ENCODE measurements at places on chromosomes 11 and 22. TPM values are rescaled to one million over a fixed set of nuclear protein-coding genes. Genes with fewer than 3 reads are reported as not detected.

Gene SLN
- total RNA-seq = not detected

DNA sequence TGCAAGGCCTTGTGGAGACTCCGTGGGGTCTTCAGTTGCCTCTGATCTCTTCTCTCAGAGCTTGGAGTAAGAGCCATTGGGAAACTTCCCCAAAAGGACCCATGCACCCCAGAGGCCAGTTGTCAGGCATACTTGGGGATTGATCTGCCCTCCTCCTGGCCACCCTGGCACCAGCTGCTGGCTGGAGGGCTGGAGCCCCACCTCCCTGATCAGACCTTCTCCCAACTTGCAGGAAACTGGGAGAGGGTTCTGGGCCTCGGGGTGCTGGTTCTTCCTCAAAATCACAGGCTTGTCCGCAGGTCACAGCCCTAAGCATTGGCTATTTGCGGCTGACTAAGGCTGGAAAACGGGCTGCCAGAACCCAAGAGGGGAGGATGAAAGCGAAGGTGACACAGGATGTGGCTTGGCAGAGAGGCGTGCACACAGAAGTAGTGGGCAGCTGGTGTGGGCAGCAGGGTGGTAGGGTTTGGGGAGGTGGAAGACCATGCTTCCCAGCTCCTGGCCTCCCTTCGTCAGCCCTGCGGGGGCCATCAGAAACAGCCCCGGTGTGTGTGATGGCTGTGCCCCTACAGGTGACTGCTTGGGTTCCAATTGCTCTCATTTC, 1.3 kb upstream of the DGKZ start:
- no peak for DNase-seq

Gene SCN4B
- total RNA-seq = 4.5 TPM

Gene TRIM68
- 8.7 TPM for total RNA-seq

DNA sequence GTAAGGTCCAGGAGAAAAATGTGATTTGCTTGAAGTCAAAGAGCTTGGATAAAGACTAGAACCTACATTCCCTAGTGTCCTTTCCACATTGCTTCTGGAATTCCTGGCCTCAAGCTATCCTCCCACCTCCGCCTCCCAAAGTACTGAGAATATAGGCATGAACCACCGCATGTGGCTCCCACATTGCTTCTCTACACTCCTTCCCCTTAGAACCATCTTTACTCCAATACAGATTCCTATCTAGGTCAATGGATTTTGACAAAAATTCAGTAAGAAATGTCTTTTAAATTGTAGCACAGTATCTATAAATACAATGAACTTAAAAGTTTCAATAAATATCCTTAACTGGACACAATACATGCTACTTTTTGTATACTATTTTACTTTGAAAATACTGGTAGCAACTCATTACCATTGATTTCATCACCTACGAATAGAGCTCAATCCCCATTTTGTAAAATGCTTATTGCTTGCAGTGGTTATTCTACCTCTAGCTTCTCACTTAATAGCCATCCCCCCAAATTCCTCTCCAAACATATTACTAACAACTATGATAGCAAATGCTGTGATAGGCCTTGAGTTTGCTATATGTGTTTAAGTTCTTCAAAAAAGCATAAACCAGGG, 53.4 kb downstream of the GAB2 start:
- DNase-seq = no peak

- no peak for DNase-seq
These were observed 169.8 kb downstream of the C11orf91 start for GRCh38 chr11:33530815-33531214.

- no peak for DNase-seq
These were observed 455.9 kb downstream of the MN1 start for GRCh38 chr22:27345691-27346090.

DNA sequence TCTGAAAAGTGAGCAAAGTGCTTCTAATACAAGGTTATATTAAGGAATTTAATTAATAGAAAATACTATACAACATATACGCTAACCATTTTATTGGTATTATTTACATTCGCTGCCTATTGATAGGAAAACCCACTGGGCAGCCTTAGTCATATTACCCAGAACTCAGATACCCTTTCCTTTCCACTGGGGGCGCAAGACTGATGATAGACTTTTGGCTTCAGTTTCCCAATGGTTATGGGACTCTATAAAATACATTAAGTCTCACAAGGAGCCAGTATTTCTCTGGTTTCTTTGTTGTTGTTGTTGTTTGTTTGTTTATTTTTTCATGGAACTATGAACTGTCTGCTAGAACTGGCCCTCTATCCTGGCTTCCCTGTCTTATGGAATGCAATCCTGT, 471.1 kb upstream of the KIRREL3 start:
- no peak for DNase-seq

DNA sequence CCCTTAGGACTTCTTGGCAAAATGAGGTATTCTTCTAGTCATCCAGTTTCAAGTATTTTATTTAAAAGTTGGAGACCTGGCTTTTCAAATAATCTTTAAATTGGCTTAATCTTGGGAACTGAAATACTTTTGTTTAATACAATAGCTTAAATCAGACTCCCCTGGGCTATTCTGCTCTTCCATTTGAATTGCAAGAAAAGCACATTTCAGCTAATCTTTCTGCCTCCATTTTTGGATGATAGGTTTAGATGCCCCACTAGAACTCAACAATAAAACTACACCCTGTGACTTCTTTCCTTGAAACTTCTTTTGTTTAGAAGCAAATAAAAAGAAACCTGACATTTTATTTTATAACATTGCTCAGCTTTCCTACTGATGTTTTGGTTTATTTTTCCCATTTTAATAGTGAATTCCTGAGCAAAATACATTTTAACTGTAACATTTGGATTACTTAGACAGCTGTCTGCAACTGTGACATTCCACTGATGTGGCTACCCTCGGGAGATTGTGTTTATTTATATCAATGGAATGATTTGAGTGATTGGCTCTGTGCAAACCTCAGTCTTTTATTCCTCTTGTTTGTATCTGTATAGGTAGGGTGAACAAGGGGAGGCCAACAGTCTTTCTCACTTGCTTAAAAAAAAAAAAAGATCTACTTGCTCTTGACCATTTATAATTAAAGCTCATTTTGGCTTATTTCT, 1045.8 kb upstream of the CNTN5 start:
- no peak for DNase-seq

GRCh38 chr11:129324533-129325175, 51.0 kb upstream of the BARX2 start:
- DNase-seq = no peak

GRCh38 chr11:75504501-75504900, 21.2 kb downstream of the GDPD5 start:
- no peak for DNase-seq

- DNase-seq = peak; percentile 73
These were observed 15.0 kb upstream of the BBS1 start for GRCh38 chr11:66495401-66495854.

Gene HPX
- 2.4 TPM for total RNA-seq

- no peak for DNase-seq
These were observed 118.2 kb upstream of the BLID start for GRCh38 chr11:122234257-122234656.

DNA sequence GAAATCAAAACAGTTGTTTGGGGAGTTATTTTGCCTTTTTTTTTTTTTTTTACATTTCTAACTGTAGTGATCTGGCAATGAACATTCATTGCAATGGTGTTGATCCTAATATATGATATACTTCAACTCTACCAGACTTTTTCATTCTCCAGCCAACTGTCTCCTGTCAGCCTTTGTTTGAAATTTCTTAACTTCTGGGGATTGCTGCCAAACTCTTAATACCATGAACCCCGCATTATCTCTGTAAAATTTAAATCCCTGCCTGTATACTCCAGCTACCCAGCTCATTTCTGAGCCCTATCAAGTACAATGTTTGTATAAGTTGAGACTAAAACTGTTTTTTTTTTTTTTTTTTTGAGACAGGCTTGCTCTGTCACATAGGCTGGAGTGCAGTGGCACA, 280.7 kb downstream of the TTC28 start:
- DNase-seq = no peak

Gene HBB
- not detected for total RNA-seq

Gene TYR
- total RNA-seq = not detected

Gene LSP1
- 0.77 TPM for total RNA-seq

- no peak for DNase-seq
These were observed 602 bp downstream of the NAT10 start for GRCh38 chr11:34105957-34106504.

DNA sequence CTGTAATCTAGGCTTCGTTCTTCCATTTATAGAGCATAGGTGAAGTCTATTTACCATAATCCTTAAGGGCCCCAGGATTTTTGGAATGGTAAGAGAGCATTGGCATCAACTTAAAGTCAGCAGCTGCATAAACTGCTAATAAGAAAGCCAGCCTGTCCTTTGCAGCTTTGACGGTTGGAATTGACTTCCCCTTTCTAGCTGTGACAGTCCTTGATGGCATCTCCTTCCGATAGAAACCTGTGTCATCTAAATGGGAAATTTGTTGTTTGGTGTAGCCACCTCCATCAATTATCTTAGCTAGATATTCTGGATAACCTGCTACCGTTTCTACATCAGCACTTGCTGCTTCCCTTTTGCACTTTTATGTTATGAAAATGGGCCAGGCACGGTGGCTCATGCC, 58.0 kb upstream of the GLYATL1B start:
- DNase-seq = no peak

DNA sequence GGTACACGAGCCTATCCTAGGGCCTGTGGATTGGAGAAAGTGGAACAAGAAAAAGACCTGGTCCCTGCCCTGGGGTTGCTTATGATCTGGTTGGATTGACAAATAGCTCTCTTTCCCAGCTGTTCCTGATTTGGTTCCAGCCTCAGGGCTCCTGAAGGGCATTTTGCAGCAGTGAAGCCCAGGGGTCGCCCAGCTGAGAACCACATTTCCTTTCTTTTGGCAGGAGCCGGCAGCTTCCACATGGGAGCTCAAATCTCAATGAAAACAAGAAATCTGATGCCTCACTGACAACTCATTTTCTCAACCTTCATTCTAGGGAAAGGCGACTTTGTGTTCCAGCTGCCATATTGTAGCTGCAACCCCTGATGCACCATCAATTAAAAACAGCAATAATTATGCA, 140.6 kb upstream of the CADM1 start:
- DNase-seq = no peak

DNA sequence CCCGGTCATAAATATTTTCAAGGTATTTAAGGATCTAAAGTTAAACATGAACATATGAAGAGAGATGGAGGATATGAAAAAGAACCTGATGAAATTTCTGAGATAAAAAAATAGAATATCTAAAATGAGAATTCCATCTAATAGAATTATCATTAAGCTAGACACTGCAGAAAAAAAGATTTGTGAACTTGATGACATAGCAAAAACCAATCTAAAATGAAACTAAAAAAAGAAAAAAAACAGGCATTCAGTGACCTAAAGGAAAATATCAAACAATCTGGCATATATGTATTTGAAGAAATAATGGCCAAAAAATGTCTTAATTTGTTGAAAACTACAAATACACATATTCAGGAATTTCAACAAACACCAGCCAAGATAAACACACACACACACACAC, 81.6 kb upstream of the ZC3H12C start:
- DNase-seq = no peak

DNA sequence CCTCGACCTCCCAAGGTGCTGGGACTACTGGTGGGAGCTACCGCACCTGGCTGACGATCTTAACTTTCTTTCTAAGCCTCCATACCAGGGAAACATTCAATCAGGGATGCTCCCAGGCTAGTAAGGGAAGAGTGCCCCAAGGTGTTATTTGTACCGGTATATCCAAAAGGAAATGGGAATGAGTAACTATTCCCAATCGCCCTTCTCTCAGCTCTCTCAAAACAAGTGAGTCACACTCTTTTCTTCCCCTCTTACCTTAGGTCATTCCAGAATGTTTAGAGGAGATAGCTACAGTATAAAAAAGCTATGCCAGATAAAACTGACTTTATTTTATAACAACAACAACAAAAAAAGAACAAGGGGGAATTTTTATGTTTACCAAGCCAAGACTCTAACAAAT, 13.7 kb downstream of the DCDC1 start:
- DNase-seq = no peak

Gene MUC5AC
- not detected for total RNA-seq

Gene TECTA
- 0.37 TPM for total RNA-seq

GRCh38 chr22:27292542-27293299, 508.8 kb downstream of the MN1 start:
- no peak for DNase-seq

Gene NPAS4
- 0.44 TPM for total RNA-seq

DNA sequence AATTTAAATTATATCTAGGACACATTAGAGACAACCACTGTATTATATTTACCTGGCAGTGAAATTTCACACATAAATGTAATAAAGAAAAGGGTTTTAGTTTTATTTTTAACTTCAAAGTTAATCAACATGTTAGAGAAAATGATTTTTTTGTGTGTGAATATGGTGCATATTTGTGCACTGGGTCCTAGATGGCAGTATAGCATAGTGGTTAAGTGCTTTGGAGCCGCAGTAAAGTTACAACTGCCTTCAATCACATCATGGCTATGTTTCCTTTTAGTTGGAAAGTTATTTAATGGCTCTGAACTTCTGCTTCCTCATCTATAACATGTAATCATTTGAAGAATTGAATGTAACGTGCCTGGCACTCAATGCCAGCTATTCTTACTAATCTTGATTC, 108.9 kb upstream of the DDI1 start:
- no peak for DNase-seq

Gene SMIM35
- not detected for total RNA-seq

Gene KCNJ5
- total RNA-seq = 0.23 TPM

DNA sequence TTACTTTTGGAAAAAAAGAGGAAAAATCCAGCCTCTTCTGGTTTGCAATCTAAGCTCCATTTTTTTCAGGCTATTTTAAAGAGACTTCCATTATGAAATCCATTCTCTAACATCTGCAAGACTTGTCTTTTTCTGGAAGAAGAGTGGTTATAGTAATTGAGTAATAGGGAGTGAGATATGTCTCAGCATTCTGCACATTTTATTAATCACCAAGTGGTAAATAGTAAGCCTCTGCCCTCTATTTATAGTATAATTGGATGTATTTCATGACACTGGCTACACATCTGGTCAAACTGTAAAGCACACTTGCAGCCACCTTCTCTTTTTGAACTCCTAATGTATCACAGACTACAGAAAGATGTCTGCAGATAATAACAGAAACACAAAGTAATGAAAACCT, 391.1 kb downstream of the ETS1 start:
- no peak for DNase-seq

Gene MRGPRX1
- total RNA-seq = not detected

- no peak for DNase-seq
These were observed 83.9 kb downstream of the LDLRAD3 start for GRCh38 chr11:36027731-36028130.

- DNase-seq = peak; percentile 78
These were observed 374.8 kb downstream of the MIAT start for GRCh38 chr22:27032091-27032761.

DNA sequence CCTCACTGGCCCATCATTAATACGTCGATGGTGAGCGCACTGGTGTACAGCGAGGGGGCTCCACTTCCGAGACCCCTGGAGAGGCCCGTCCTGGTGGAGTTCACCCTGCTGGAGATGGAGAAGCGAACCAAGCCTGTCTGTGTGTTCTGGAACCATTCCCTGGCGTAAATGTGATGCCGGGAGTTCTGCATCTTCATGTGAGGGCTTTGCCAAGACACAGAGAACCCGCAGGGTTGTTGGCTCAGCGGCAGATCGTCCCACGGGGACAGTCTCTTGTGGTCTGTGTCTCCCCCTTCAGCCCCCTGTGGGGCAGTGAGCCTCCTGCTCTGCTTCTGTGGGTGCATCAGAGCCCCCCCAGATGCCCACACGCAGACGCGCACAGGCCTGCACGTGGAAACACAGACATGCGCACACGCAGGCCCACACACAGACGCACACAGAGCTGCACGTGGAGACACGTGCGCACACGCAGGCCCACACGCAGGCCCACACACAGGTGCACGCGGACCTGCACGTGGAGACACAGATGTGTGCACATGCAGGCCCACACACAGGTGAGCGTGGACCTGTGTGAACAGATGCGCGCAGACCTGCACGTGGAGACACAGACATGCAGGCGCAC, 55.8 kb upstream of the PRODH start:
- no peak for DNase-seq

Gene CFAP68
- 22.6 TPM for total RNA-seq

Measured in WTC11 (cell line).